Nucleus accumbens (tissue), 56 donors: ENCODE measurements at places on chromosomes 6 and 20.

DNA sequence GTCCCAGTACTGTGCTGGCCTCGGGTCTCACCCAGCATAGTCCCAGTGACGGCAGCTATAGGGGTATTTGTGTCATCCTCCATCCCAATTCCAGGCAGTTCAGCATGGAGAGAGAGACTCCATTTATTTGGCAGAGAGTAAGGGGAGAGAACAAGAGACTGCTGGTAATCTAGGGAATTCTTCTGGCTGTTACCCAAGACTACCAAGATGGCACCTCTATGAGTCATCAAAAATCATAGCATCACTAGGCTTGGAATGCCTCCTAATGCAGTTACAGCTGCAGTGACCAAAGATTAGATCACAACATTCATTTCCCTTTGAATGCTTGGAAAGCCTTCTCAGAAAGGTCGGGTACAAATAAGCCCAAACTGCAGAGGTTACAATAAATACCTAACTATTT is 660.4 kb upstream of the FLRT3 start:
- no peak for DNase-seq

DNA sequence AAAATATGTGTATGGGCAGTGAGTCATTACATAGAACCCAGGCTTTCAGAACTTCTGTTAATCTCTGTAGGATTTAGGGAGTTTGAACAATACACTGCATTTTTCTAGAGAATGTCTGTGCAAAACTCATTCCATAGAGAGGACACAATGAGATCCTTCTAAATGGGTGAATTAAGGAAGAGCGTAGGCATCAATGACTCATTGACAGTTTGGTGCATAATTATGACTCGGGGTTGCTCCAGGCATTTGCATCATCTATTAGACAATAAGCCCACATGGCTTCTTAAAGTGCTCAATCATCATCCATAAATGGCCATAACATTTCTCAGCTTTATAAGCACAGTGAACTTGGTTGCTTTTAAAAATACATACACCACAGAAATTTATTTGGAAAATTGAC is 625.5 kb downstream of the CDH26 start:
- no peak for DNase-seq

- DNase-seq: no peak
Measured at GRCh38 chr20:32979201-32979998, 24.8 kb downstream of the SUN5 start.

- no peak for DNase-seq
Measured at GRCh38 chr6:98797217-98797994, 37.0 kb upstream of the POU3F2 start.

- no peak for DNase-seq
Measured at GRCh38 chr6:41098366-41098765, 25.6 kb downstream of the NFYA start.

GRCh38 chr6:1485678-1486077 is 96.3 kb downstream of the FOXF2 start:
- DNase-seq: no peak

GRCh38 chr6:124430740-124431318 is 531.4 kb upstream of the RNF217 start:
- DNase-seq: no peak

- peak; percentile 44 for DNase-seq
Measured at GRCh38 chr20:35883778-35884540, 70.3 kb downstream of the SCAND1 start.

- DNase-seq: no peak
Measured at GRCh38 chr20:57943950-57944349, 234.1 kb upstream of the PMEPA1 start.

- no peak for DNase-seq
Measured at GRCh38 chr6:44039839-44040350, 87.4 kb downstream of the MRPL14 start.

DNA sequence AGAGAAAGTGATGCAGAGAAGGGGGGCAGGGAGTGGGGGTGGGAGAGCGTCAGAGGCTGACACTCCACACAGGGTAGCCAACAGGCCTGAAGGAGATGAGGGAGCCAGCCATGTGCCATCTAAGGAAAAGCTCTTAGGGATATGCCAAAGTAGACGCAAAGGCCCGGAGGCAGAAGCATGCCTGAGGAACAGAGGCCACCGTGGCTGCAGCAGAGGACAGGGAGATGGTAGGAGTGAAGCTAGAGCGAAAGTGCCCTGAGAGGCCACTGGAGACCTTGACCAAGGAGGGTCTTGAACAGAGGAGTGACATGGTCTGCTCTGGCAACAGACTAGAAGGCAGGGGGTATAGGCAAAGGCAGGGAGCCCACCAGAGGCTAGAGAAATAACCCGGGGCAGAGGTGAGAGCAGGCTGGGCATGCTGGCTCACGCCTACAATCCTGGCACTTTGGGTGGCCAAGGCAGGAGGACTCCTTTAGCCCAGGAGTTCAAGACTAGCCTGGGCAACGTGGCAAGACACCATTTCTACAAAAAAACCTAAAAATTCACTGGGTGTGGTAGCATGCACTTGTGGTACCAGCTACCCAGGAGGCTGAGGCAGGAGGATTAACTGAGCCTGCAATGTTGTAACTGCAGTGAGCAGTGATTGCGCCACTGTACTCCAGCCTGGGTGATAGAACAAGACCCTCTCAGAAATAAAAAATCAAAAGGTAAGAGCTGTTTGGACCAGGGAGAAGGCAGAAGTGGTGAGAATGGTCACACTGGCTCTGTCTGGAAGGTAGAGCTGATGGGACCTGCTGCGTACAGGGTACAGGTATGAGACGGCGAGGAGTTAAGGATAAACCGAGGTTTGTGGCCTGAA is 6.3 kb downstream of the RRBP1 start:
- no peak for DNase-seq

- no peak for DNase-seq
Measured at GRCh38 chr6:124768224-124768623, 194.0 kb upstream of the RNF217 start.

DNA sequence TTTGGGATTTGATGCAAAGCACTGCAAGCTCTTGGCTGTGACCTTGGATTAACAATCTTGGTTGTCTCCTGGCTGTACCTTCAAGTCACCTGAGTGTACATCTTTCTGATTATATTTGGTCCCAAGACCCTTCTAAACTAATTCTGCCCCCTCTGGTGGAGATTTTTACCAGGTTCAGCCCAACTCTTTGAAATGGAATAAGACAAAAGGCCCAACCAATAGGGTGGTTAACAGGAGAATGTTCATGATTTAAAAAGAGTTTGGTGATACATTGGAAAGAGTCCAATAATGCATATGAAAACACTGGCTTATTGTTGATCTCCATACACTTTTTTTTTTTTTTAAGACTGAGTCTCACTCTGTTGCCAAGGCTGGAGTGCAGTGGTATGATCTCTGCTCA is 77.5 kb upstream of the CD83 start:
- no peak for DNase-seq

DNA sequence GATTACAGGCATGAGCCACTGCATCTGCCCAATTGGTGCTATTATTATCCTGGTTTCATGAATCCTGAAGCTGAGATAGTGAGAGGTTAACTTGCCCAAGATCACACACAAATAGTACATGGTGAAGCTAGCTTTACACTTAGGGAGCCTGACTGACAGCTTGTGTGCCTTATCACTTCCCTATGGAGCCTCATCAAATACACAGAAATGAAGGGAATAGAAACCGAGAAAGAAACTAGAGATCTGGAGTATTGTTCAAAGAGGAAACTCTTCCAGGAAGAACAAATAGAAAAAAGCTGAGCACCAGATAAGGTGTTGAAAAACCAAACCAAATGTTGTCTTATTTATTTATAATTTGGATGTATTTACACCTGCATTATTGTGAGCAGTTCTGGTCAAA is 155.0 kb upstream of the CITED2 start:
- DNase-seq: no peak

DNA sequence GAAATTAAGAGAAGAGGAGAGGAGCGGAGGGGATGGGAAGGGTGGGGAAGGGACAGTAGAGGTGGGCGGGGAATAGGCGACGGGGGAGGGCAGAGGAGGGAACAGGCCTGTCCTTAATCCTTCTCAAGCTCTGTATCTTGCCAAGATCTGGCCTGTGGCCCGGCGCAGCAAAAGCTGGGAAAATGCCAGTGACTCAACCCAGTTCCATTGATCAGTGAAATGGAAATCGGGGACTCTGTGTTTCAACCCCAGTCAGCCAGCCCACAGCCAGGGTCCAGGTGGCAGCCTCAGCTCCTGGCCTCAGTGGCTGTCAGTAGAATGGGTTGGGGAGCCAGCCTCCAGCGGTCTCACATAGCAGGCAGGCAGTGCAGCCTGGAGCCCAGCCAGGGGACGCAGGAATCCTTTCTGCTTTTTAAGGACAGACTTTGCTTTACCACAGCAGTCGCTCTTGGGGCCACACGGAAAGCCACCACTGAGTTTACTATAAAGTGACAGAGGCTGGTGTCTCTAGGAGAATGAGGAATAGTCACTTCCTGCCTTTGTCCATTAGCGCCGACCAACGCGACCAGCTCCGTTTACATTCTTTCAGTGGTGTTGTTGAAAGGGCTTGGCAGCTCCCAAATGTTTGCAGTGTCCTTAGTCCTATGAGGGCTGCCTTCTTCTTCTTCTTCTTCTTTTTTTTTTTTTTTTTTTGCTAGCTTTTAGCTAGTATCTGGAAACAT is 128.0 kb downstream of the RIN2 start:
- DNase-seq: peak; percentile 58

DNA sequence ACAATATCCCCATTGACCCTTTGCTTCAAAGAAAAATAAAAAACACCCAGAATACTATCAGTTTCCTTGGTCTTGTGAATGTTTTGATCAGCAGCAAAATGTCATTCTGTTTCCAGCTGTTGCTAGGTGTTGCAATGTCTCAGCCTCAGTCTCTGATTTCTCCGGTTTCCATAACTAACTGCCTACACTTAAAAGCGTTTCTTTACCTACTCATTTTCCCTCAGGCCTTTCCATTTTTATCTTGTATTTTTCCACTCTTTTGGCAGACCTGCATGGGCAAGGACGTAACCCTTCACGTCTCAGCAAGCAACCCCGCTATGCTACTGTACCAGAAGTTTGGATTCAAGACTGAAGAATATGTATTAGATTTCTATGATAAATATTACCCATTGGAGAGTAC is 49.4 kb downstream of the KAT14 start:
- no peak for DNase-seq

GRCh38 chr6:49110916-49111315 is 352.1 kb downstream of the MMUT start:
- DNase-seq: no peak

GRCh38 chr6:149198265-149198664 is 119.2 kb upstream of the TAB2 start:
- no peak for DNase-seq
